ENCODE measurements at places on chromosomes 6 and 20.

DNA sequence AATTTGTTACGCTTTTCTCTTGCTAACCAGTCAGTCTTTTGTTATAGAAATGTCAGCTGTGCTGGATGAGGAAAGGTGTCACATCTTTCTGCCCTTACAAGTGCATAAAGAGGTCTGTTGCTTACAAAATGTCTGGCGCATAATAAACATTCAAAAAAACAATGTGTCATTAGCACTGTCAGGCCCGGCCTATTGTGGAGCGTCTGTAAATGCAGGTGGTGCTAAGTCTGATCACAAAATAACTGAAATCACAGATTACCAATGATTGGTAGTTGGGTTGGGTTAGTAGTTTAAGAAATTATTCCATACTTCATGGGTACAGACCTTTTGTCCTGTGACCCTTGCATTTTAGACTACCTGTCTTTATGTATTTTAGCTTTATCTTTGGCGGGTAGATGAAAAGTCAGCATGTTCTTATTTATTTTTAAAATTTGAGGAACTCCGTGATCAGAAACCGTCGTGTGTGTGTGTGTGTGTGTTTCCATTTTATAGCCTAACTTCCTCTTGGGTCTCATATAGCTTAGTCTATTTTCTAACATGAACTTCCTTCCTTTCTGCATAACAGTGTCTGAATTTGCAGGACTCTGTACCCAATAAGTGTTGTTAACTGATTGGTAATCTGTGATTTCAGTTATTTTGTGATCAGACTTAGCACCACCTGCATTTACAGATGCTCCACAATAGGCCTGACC, 88.1 kb upstream of the IFNGR1 start:
- no peak for DNase-seq

- no peak for DNase-seq
Measured at GRCh38 chr6:148200781-148201180, 141.9 kb upstream of the SASH1 start.

GRCh38 chr20:22962567-22963439, 72.3 kb upstream of the SSTR4 start:
- no peak for DNase-seq

GRCh38 chr6:48290595-48290994, 179.6 kb upstream of the PTCHD4 start:
- no peak for DNase-seq
